Spleen (tissue), 13 donors: ENCODE measurements at places on chromosomes 7 and 10. TPM values are rescaled to one million over a fixed set of nuclear protein-coding genes. Genes with fewer than 3 reads are reported as not detected.

GRCh38 chr7:72057231-72057630 is 354.9 kb downstream of the CALN1 start:
- H3K27ac ChIP-seq, result no peak overlapping the region
- H3K4me1 ChIP-seq, result no peaks in the 10 kb centered on the region
- DNase-seq, result no peak
- H3K4me3 ChIP-seq, result no peak overlapping the region

DNA sequence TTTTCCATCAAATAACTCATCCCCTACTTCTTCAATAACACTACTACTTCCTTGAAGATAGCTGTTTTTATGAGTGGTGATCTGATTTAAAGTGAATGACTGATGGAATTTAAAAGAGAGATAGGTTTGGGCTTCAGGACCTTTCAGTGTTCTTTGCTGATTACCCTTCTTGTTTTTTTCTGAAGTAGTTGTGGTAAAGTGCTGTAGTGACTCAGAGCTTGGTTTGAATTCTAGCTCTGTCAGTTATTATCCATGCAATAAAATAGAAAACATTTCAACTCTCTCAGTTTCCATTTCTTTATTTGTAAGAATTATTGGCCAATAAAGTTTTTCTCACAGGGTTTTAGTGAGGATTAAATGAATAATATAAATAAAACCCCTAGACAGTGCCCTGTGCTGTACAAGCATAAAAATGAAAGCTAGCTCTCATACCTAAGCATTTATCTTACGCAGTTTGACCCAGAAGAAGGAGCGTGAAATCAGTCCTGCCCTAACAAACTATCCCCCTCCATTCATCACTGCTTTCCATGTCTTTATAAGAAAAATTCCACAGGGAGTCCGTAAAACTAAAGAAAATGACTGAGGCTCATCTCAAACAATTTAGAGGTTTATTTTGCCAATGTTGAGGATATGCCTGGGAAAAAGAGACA is 25.1 kb upstream of the AKAP9 start:
- no peak overlapping the region for H3K27ac ChIP-seq
- no peaks in the 10 kb centered on the region for H3K36me3 ChIP-seq
- H3K4me3 ChIP-seq, result no peak overlapping the region
- DNase-seq, result no peak
- H3K4me1 ChIP-seq, result no peaks in the 10 kb centered on the region
- no peaks in the 10 kb centered on the region for H3K27me3 ChIP-seq

GRCh38 chr7:1665549-1666316 is 4.3 kb upstream of the ELFN1 start:
- no peaks in the 10 kb centered on the region for H3K36me3 ChIP-seq
- no peak overlapping the region for H3K27ac ChIP-seq
- H3K4me1 ChIP-seq, result peaks cover 65% of the 10 kb centered on the region
- H3K27me3 ChIP-seq, result peaks cover 55% of the 10 kb centered on the region
- DNase-seq, result peak; percentile 77

DNA sequence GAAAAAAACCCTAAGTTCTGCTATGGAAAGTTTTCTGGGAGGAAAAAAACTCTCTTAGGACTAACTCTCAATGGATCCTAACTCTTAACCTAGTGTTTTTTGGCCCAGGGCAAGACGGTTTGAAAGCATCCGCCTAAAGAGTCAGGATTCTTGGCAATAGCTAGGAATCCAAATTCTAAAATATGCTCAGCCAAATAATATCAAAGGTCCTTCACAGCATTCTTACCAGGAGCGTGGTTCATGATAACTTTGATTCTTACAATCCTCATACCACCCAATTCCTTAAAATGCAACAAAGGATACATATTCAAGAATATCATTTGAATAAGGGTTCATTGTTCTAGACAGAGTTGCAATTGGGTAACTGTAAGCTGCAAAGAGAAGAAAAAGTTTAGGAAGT is 21.3 kb downstream of the CPA1 start:
- H3K27ac ChIP-seq, result no peak overlapping the region
- no peaks in the 10 kb centered on the region for H3K4me1 ChIP-seq
- no peak overlapping the region for H3K4me3 ChIP-seq
- peaks cover 9% of the 10 kb centered on the region for H3K36me3 ChIP-seq
- no peak for DNase-seq

DNA sequence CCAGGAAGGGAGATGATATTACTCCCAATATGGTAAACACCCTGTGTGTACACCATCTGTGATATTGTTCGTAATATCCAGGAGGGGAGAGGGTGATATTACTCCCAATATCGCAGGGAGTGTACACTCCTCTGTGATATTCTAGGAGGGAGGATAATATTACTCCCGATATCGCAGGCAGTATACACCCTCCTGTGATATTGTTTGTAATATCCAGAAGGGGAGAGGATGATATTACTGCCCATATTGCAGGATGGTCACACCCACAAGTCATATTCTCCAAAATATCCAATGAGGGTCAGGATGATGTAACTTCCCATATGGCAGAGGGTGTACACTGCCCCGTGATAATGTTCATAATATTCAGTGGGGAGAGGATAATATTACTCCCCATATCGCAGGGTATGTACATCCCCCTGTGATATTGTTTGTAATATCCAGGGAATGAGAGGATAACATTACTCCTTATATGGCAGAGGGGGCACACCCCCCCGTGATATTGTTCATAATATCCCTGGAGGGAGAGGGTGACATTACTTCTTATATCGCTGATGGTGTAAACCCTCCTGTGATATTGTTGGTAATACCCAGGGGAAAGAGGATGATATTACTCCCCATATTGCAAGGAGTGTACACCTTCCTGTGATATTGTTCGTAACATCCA is 17.1 kb downstream of the AZGP1 start:
- H3K36me3 ChIP-seq, result no peaks in the 10 kb centered on the region
- no peak for DNase-seq
- H3K27ac ChIP-seq, result no peak overlapping the region
- H3K27me3 ChIP-seq, result peaks cover 26% of the 10 kb centered on the region
- H3K4me3 ChIP-seq, result no peak overlapping the region

DNA sequence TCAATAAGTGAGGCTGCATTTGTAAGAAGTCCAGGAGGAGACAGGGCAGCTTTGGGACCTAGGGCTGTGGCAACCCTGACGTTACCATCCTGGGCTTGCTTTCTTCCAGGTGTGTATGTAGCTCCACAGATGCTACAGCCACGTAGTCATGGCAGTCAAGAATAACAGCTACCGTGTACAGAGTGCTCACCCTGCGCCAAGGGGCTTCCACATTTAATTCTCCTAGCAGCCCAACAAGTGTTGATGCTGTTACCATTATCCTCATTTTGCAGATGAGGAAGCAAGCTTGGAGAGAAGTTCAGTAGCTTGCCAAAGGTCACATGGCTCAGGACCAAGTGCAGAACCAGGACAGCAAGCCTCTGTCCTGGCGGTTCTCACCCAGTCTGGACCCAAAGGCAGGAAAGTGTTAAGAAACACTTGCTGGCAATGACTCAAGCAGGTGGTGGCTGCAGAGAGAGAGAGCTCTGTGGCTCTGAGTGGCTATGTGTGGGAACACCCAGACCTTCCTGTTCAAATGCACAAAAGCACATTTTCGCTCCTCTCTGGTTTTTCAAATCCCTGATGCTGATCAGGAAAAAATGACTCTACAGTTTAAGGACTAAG is 89.8 kb downstream of the CREM start:
- H3K36me3 ChIP-seq, result no peaks in the 10 kb centered on the region
- H3K27ac ChIP-seq, result peak overlapping the region; percentile 81
- DNase-seq, result no peak

- H3K27me3 ChIP-seq, result no peaks in the 10 kb centered on the region
- DNase-seq, result peak; percentile 47
- peaks cover 100% of the 10 kb centered on the region for H3K36me3 ChIP-seq
- H3K4me3 ChIP-seq, result no peak overlapping the region
- no peaks in the 10 kb centered on the region for H3K4me1 ChIP-seq
Observed at GRCh38 chr10:131944412-131944811, 37.3 kb downstream of the BNIP3 start.

DNA sequence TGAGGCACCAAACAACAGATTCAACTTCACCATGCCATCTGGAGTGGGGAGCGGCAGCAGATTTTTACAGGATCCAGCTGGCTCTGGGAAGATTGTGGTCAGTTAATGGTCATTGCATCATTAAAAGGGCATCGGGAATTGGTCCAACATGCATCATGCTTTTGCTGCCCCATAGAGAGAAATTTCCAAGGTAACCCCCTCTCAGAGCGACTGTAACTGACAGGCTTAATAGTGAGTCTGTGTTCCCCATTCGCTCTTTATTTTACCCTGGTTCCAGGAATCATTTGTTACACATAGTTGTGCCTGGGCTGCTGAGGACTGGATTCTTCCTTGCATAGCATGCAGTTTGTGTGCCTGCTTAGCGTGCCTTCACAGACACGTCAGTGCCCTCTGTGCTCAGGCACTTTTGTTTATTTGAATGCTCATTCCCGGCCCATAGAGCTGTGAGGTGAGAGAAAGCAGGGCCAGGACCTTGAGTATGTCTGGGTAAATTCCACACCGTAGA is 49.9 kb downstream of the CDHR3 start:
- no peak overlapping the region for H3K27ac ChIP-seq
- H3K27me3 ChIP-seq, result no peaks in the 10 kb centered on the region
- H3K4me1 ChIP-seq, result peaks cover 27% of the 10 kb centered on the region

DNA sequence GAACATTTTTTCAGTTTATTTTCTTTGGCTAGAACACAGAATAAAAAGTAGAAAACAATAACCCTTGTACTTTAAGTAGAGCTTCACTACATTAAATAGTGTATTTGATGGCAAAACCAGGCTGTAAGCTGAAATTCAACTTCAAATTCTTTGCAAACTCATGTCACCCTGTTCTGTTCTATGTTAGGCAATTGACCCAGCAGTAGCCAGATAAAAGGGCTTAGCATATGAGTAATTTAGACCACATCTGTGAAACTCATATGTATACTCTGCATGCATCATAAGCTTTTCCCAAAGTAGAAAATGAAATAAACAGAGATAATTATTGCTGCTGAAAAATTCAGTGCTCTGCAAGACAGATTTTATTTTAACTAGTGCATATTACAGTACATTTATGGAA is 150.2 kb downstream of the GNAI1 start:
- H3K27me3 ChIP-seq, result no peaks in the 10 kb centered on the region
- no peak for DNase-seq
- no peak overlapping the region for H3K4me3 ChIP-seq
- H3K36me3 ChIP-seq, result no peaks in the 10 kb centered on the region

- DNase-seq, result no peak
- no peaks in the 10 kb centered on the region for H3K27me3 ChIP-seq
- no peaks in the 10 kb centered on the region for H3K36me3 ChIP-seq
- no peak overlapping the region for H3K27ac ChIP-seq
- H3K4me3 ChIP-seq, result no peak overlapping the region
Observed at GRCh38 chr10:111944331-111944730, 239.2 kb downstream of the GPAM start.

DNA sequence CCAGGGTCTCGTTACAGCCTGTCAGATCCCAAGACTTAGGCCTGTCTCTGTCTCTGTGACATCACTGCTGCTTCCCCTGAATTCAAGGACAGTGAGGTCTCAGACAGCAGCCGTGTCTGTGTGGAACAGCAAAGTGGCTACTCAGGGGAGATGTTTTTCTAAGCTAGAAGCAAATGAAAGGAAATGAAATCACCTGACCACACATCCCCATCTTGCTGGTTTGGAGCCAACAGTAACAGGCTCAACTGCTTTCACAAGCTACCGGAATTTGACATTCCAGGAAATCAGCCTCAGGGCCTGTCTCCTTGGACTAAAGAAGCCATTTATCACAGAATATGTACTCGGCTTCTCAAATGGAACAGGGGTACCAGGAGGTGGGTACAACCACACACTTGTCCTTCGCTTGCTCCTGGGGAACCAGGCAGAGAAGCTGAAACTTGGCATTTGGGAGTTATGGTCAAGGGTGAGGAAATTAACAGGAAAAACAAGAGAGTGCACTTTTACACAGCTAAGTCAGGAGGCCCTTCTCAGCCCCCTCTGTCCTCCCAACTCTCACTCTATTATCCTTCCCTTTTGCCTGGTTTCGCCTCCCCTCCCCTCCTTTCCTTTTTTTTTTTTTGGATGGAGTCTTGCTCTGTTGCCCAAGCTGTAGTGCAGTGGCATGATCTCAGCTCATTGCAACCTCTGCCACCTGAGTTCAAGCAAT is 73.2 kb downstream of the SPDYE5 start:
- H3K27me3 ChIP-seq, result no peaks in the 10 kb centered on the region
- no peak for DNase-seq
- H3K36me3 ChIP-seq, result peaks cover 39% of the 10 kb centered on the region
- H3K27ac ChIP-seq, result peak overlapping the region; percentile 54
- H3K4me1 ChIP-seq, result peaks cover 34% of the 10 kb centered on the region

DNA sequence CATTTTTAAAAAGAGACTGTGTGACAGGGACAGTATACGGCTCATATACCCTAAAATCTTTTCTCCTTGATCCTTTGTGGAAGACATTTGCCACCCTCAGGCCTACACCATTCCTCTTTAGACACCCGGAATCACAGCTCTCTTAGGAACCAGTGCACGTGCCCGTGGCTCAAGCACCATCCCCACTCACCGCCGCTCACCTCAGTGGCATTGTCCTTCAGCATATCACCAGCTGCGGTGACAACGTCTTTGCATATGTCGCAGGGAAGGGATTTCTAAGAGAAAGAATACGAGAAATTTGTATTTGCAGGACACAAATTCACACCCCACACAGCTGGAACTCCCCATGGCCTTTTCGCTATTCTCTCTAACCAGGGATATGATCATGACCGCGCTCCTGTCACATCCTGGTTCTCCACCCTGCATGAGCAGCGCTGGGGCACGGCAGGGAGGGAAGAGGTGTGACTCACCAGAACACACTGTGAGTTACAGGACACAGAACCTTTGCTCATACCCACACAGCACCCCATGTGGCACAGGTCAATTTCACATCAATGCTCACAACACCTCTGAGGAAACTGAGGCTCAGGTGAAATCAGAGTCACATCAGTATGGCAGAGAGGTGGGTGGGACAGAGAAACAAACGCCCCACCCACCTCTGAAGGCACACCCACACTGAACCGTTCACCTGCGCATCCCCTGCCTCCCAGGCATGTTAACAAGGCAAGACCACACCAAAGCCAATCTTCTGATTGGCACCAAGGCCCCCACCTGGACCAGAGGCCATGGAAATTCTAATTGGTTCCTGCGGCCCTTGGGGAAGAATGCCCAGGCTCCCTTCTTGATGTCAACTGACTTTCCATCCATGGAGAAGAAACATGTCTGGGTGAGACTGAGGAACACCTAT is 19.2 kb downstream of the PSAP start:
- H3K36me3 ChIP-seq, result peaks cover 62% of the 10 kb centered on the region
- no peaks in the 10 kb centered on the region for H3K27me3 ChIP-seq
- H3K4me3 ChIP-seq, result no peak overlapping the region

Gene HOXA9
- polyA plus RNA-seq, result 0.48 TPM

Gene HOXA1
- polyA plus RNA-seq, result 0.82 TPM

Gene KCNIP2
- 1.00 TPM for polyA plus RNA-seq

Gene AUTS2
- polyA plus RNA-seq, result 10.2 TPM

Gene IFIT1B
- 0.04 TPM for polyA plus RNA-seq

Gene SUFU
- polyA plus RNA-seq, result 6.3 TPM

Gene UTF1
- 0.13 TPM for polyA plus RNA-seq

Gene NODAL
- polyA plus RNA-seq, result not detected

Gene ATRNL1
- 0.80 TPM for polyA plus RNA-seq
